ENCODE measurements at places on chromosomes 5 and 9. TPM values are rescaled to one million over a fixed set of nuclear protein-coding genes. Genes with fewer than 3 reads are reported as not detected.

GRCh38 chr5:173035904-173036707, 20.0 kb upstream of the CREBRF start:
- peak; percentile 66 for DNase-seq
- no peaks in the 10 kb centered on the region for H3K27me3 ChIP-seq
- H3K36me3 ChIP-seq: peaks cover 8% of the 10 kb centered on the region

DNA sequence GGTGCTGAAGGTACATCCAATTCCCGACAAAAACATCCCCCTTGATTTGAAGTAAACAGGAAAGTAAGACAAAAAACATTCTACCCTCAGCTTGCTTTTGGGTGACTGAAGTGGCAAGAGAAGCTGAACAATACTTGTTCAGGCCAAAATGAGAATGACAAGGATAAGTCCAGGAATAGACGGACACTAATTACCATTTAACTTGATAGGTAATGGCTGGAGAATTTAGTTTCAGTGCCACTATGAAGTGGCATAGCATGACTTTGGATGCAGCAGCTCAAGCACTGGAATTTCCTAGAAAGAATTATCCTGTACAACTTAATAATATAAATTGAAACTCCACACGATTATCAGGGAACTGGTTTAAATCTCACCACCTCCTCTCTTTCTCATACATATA, 49.7 kb downstream of the HOMER1 start:
- no peak overlapping the region for H3K4me3 ChIP-seq
- H3K36me3 ChIP-seq: no peaks in the 10 kb centered on the region
- H3K27me3 ChIP-seq: no peaks in the 10 kb centered on the region
- no peak overlapping the region for H3K27ac ChIP-seq
- DNase-seq: no peak
- H3K4me1 ChIP-seq: peaks cover 8% of the 10 kb centered on the region

GRCh38 chr5:85938201-85938600, 679.5 kb upstream of the COX7C start:
- H3K27ac ChIP-seq: no peak overlapping the region
- no peaks in the 10 kb centered on the region for H3K27me3 ChIP-seq
- H3K4me3 ChIP-seq: no peak overlapping the region
- H3K36me3 ChIP-seq: no peaks in the 10 kb centered on the region

- no peaks in the 10 kb centered on the region for H3K36me3 ChIP-seq
- DNase-seq: no peak
- H3K27me3 ChIP-seq: no peaks in the 10 kb centered on the region
- H3K4me1 ChIP-seq: no peaks in the 10 kb centered on the region
These were observed 153.7 kb downstream of the TMEM232 start for GRCh38 chr5:110572729-110573128.

- H3K4me3 ChIP-seq: no peak overlapping the region
- no peak for DNase-seq
- H3K27me3 ChIP-seq: no peaks in the 10 kb centered on the region
- peaks cover 27% of the 10 kb centered on the region for H3K36me3 ChIP-seq
- H3K4me1 ChIP-seq: no peaks in the 10 kb centered on the region
These were observed 15.7 kb downstream of the CEP72 start for GRCh38 chr5:627840-628239.

EGFL7 gene
- total RNA-seq: 230 TPM

CA9 gene
- total RNA-seq: not detected

SLC6A3 gene
- 0.12 TPM for total RNA-seq

GARNL3 gene
- 7.8 TPM for total RNA-seq

ITK gene
- 6.3 TPM for total RNA-seq

TAF11L10 gene
- not detected for total RNA-seq

PCDHB2 gene
- total RNA-seq: 5.6 TPM

TMEM8B gene
- total RNA-seq: 12.6 TPM

C7 gene
- 237 TPM for total RNA-seq

PCDHA6 gene
- 0.50 TPM for total RNA-seq

Data from lower lobe of right lung (tissue), 2 donors.